ENCODE measurements at places on chromosomes 4 and X.
A peak's percentile ranks its signal among the peaks of the same experiment; 100 is the strongest.

DNA sequence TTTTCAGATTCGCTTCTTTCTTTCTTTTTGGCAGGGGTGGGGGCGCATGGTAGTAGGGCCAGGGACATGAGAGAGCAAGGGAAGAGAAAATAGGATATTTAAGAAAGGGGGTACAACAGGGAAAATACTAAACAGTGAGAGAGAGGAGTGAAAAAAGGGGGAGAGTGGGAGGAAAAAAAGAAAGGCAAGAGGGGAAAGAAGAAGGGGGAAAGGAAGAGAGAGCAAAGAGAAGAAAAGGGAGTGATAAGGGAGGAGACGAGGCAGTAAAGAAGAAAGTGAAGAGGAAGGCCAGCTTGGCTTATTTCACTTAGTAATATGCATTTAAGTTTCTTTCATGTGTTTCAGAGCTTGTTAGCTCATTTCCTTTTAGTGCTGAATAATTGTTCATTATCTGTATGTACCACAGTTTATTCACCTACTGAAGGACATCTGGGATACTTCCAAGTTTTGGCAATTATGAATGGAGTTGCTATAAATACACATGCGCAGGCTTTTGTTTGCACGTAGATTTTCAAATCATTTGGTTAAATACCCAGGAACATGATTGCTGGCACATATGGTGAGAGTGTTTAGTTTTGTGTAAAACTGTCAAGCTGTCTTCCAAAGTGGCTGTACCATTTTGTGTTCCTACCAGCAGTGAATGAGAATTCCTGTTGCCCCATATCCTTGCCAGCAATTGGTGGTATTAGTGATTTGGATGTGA is 37.3 kb downstream of the CASP6 start:
- no peak for DNase-seq

DNA sequence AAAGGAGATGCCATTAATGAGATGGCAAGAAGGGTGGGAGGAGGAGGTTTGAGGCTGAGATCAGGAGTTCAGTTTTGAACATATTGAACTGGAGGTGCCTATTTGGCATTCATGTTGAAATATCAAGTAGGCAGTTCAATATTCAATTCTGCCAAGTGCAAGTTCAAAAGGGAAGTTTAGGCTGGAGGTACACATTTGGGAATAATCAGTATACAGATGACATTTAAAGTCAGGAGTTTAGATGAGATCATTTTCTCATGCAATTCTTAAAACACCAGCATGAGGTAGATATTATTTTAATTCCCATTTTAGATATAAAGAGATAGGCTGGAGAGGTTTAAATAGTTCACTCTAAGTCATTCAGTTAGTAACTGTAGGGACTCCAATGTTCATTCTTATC is 26.1 kb downstream of the COQ2 start:
- no peak for DNase-seq

DNA sequence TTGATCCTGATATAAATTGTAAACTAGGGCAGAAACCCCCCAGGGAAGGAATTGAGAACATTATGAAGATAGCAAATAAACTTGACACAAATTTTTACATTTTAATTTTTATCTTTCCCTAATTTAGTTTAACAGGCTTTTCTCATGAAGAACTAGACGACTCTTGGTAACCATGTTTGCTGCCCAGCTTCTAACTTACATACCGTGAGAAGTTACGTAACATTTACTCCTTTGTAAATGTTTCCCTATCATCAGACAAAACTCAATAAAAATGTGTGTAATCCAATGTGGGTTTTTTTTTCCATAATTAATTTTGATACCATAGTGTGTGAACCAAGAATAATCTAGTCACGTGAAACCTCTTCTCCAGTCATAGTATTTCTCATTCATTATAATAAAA is 34.4 kb downstream of the OFD1 start:
- DNase-seq, result no peak

DNA sequence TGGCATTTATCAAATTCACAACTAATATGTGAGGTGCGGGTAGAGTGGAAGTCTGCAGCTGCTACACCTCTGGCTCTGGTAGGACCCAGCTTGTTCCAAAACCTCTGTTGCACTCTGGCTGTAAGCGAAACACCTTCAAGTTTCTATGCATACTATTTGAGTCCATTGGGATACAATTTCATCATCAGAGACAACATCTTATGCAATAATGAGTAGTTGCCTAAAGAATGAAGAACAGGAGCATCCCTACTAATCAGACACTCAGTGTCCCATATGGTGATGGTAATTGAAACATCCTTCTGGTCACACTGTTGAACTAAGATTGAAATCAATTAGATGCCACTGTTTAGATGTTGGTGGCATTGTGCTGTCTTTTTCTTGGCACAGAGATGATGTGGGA is 178.4 kb downstream of the MGST2 start:
- DNase-seq, result no peak

- DNase-seq, result peak; percentile 57
Observed at GRCh38 chrX:46573331-46573891, at the start of gene CHST7. TSS of gene CHST7 (plus strand) at chrX:46573765. CDS start at chrX:46573932, 167 bp downstream.

Data from stimulated activated CD4-positive, alpha-beta T cell treated with anti-CD3 and anti-CD28 coated beads, Interleukin-2, amount 100 ng/mL, for 24 hours (primary cell).